ENCODE measurements at places on chromosomes 16 and 17. TPM values are rescaled to one million over a fixed set of nuclear protein-coding genes. Genes with fewer than 3 reads are reported as not detected.

DNA sequence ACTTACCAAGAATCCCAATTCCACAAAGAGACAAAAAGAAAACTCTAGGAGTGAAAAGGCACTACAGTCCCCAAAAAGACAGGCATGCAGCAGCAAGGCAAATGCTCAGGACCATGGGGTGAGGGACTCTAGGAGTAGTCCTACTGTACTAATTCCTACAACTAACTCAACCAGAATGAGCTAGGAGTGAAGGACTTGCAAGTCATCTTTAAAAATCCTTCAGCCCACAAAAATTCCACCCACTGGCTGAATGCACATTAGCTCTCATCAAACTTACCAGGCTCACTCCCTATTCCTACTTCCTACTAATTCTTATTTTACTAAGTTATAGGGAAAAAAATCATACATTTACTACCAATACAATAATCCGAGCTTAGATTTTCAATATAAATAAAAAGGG is 141.7 kb upstream of the C17orf78 start:
- no peak for DNase-seq

Gene MYL4
- total RNA-seq = 1,072 TPM

Gene BCAR1
- 33.4 TPM for total RNA-seq

DNA sequence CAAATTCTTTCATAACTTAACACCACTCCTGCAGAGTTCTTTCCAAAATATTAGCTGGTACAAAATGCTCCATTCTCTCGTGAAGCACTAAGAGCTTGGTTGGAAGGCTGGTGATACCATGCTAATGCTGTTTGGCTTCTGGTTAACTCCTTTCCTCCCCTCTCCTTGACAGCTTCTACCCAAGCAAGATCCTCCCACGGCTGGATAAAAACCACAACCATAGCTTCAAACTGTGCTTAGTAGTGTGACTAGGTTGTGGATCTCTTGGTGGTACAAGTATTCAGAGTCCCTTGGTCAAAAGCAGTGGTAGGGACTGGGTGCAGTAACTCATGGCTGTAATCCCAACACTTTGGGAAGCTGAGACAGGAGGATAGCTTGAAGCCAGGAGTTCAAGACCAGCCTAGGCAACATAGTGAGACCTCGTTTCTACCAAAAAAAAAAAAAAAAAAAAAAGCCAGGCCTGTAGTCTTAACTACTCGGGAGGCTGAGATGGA is 2.3 kb downstream of the PHAF1 start:
- no peak for DNase-seq

Gene MFAP4
- 157 TPM for total RNA-seq

Gene CTRB1
- 0.75 TPM for total RNA-seq

Gene TP53TG3C
- total RNA-seq = not detected

DNA sequence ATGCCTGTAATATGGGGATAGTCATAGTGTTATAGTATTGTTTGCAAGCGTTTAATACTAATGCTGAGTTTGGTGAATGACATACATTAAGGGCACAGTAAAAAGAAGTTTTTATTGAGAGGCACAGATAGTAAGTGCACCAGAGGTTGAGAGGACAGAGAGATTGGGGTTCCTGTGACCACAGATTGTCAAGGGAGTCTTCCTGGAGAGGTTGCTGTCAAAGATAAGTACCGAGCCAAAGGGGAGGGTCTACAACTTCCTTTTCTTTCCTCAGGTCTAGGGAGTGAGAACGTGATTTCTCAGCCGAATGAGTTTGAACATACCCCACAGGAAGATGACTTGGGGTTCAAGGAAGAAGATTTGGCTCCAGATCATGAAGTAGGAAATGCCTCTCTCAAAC is 1.8 kb downstream of the ZNF48 start:
- DNase-seq = no peak

- no peak for DNase-seq
Measured at GRCh38 chr16:51658531-51658930, 507.5 kb upstream of the SALL1 start.

Gene KCNAB3
- total RNA-seq = 2.4 TPM

Gene KIF19
- 1.6 TPM for total RNA-seq

GRCh38 chr17:15965528-15965927 is 20.6 kb downstream of the ADORA2B start:
- no peak for DNase-seq

GRCh38 chr16:65463652-65464260 is 341.9 kb upstream of the CDH11 start:
- no peak for DNase-seq

DNA sequence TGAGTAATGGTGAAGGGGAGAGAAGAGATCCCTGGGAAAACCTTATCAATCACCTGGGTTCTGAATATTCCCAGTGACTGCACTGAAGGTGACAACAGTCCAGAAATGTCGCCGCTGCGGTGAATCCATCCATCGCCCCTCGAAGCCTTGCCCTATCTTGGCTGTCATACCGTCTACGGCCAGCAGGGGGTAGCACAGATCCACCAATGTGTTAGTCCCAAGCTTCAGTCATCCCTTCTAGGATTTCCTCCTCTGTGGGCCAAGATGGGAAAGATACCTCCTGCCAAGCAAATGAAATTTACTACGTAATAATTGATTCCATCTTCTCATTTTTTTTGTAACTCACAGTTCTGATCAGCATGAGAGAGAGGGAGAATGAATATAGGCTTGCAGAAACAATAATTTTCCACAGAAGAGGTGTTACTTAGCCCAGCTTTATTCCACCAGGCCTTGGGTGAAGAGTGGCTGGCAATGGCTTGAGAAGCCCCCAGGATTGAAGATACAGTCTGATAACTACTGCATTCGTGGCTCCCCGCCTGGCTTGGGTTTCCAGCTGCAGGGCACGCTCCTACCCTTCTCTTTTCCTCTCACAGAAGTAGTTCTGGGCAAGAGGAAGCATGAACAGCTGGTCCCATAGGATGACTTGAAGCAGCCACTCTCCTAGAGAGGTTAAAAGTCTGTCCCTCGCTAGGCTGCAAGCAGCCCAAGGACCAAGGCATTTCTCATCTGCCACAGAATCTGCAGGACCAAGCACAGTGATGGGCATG is 2.6 kb upstream of the FMNL1 start:
- DNase-seq = peak; percentile 94

Gene PIMREG
- total RNA-seq = 11.3 TPM

- no peak for DNase-seq
Measured at GRCh38 chr16:65339062-65339461, 217.2 kb upstream of the CDH11 start.

Gene KRTAP9-4
- not detected for total RNA-seq

DNA sequence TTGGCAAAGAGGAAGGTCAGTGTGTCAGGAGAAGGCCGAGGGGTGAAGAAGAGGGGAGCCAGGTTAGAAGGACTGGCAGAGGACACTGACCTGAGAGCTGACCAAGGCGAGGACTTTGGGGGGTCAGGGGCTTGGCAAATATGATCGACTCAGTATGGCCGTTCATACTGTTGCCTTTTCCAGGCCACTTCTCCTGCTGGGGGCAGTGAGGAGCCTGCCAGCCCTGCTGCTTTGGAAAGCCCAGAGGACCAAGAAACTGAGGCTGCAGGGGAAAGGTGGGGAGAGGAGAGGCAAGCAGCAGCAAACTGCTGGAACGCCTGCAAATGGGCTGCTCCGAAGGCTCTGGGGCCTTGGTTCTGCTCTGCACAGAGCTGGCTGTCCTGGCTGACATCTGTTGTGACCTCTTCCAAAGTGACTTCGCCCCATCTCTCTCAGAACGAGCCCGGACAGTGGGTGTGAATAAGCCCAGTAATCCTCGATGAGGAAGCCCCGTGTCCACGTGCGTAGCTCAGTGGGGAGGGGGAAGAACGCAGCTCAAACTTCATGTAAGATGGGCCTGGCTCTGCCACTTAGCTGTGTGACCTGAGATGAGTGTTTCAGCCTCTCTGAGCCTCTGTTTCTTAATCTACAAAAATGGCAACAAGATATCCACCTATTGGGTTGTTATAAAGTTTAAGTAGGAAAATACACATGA is 111.3 kb downstream of the SALL1 start:
- DNase-seq = no peak

GRCh38 chr17:61157246-61157886 is 242.3 kb upstream of the TBX2 start:
- DNase-seq = peak; percentile 69

- no peak for DNase-seq
Measured at GRCh38 chr17:632560-632959, 82.1 kb downstream of the VPS53 start.

DNA sequence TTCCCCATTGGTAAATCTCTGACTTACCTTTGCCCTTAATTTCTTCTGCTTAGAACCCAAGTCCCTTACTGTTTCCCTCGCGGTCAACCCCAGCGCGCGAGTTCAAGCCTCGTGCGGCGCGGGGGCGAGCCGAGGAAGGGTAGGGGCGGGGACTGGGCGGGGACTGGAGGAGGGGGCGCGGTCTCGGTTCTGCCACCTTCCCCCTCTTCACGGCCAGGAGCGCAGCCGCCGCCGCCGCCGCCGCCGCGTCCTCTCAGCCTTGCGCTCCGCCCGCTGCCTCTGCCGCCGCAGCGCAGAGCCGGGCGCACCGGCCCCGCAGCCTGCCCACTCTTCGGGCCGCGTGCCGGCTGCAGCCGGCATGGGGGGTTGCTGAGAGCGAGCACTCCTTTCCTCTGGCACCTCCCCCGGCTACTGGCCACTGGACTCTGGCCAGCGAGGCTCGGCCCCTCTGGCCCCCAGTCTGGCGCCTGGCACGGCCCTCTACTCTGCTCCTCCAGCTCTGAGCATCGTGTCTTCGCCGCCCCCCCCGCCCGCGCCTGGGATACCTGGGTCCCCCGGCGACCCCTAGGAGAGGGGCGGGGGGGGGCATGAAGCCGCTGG is at the start of gene RAPGEFL1:
Gene RAPGEFL1 (plus strand): TSS at position 196 of the 600 bp plus-strand sequence. CDS start 392 bp downstream, at position 588.
- peak; percentile 79 for DNase-seq

GRCh38 chr17:45794840-45795239 is 10.7 kb downstream of the CRHR1 start:
- DNase-seq = no peak

DNA sequence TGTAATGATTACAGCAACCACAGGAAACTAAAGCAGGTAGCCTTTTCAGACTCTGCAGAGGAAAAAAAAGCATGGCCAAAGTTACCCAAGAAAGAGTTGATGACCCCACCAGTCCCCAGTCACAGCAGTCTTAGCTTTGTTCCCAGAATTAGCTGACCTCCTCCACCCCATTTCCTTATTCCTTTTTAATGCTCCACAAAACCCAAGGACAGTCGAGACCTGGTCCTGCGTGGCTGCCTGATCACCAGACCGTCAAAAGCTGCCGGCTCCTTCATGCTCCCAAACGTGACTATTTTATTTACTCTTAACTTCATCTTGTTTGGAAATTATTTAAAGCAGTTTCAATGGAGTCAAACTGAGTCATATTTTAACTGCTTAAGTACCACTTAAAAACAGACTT is 28.7 kb upstream of the MED9 start:
- no peak for DNase-seq

GRCh38 chr17:52336796-52337195 is 178.3 kb upstream of the CA10 start:
- DNase-seq = no peak

Gene AANAT
- total RNA-seq = 0.22 TPM

Gene MRC2
- 136 TPM for total RNA-seq

DNA sequence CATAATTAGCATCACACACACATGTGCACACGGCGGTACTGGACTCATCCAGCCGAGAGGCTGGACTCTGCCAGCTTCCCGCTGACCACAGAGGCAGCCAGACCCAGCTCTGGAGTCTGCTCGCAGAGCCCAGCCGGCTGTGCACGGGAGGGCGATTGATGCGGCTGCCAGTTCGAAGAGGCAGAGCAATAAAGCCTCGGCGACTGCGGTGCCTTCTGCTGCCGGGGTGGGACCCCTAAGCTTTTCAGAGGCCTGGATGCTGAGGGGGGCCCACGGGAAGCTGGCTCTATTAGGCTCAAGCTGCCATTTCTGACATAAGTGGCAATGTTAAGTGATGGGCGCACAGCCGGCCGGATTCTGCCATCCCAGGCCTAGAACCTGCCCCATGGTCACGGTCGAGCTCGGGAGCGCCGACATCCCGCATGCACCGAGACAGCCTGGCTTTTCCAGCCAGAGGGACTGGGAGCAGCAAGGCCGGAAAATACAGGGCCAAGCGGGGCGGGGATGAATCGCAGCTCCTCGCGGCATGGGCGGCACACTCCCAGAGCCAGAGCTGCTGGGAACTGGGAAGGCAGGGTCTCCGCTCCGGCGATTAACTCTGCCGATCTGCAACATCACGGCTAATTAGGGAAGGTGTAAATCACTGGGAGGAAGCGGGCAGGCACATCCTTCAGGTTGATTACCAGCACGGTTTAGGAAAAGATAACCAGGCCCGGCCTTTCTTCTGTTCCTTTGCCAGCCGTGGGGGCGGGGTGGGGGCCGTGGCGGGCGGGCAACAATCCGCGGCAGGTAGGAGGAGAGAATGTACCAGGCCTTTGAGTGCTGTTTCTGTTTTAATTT is 57.7 kb downstream of the TBC1D16 start:
- DNase-seq = peak; percentile 49
